Naive thymus-derived CD4-positive, alpha-beta T cell (primary cell): ENCODE measurements at places on chromosomes 6 and 20. TPM values are rescaled to one million over a fixed set of nuclear protein-coding genes. Genes with fewer than 3 reads are reported as not detected.

- H3K36me3 ChIP-seq, result peaks cover 41% of the 10 kb centered on the region
- no peaks in the 10 kb centered on the region for H3K4me1 ChIP-seq
- H3K27me3 ChIP-seq, result no peaks in the 10 kb centered on the region
Measured at GRCh38 chr20:49248301-49248700, 29.1 kb downstream of the DDX27 start.

SNPH gene
- total RNA-seq, result 22.5 TPM

SAMD3 gene
- total RNA-seq, result 67.3 TPM

- H3K27me3 ChIP-seq, result no peaks in the 10 kb centered on the region
- no peak overlapping the region for H3K4me3 ChIP-seq
- H3K27ac ChIP-seq, result no peak overlapping the region
Measured at GRCh38 chr6:44464527-44465310, 77.2 kb downstream of the CDC5L start.

HEY2 gene
- total RNA-seq, result not detected in 2 replicates

DNA sequence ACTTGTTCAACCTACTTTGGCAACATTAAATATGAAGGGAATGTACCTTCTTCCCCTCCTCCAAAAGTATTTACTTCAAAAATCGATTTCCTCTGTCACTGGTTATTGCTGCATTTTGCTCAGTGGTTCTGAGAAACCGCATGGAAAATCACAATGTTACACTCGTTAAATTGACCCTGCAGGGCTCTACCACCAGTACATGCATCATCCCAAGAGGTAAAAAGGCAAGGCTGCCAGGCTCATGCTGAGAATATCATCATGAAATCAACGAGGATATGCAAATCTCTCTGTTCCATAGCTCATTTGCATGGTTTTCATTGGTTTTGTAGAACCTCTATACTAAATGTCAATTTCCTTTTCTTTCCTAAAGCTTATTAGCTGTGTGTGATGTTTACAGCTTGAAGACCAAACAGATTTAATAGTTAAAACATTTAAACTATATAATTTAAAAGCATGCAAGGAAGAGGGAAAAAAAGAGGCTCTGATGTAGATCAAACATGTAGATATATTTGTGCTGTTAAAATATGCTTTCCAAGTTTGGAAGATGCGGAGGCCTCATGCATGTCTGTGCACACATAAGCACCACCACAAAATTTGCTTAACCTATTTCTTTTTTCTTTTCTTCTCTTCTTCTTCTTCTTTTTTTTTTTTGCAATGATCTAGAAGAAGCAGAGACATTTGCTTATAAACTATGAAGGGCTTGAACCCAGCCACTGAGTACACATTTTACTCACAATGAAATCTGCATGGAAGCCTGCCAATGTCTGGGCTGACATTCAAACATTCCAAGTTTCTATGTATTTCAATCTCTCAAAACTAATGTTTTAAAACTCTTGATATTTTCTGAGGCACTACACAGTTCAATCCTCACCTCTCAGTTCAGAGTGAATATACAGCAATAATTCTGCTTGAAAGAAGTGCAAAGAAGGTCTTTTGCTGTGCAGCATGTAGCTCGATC, 194.0 kb downstream of the GMPR start:
- H3K4me1 ChIP-seq, result peaks cover 11% of the 10 kb centered on the region
- no peak overlapping the region for H3K4me3 ChIP-seq
- no peaks in the 10 kb centered on the region for H3K36me3 ChIP-seq
- H3K27me3 ChIP-seq, result no peaks in the 10 kb centered on the region
- DNase-seq, result no peak
